CD14-positive monocyte (primary cell): ENCODE measurements at places on chromosomes 3 and 15.
A peak's percentile ranks its signal among the peaks of the same experiment; 100 is the strongest.

- no peak overlapping the region for H3K4me3 ChIP-seq
- H3K27ac ChIP-seq: no peak overlapping the region
- H3K27me3 ChIP-seq: peaks cover 4% of the 10 kb centered on the region
Observed at GRCh38 chr15:31887246-31887645, 143.1 kb upstream of the CHRNA7 start.

DNA sequence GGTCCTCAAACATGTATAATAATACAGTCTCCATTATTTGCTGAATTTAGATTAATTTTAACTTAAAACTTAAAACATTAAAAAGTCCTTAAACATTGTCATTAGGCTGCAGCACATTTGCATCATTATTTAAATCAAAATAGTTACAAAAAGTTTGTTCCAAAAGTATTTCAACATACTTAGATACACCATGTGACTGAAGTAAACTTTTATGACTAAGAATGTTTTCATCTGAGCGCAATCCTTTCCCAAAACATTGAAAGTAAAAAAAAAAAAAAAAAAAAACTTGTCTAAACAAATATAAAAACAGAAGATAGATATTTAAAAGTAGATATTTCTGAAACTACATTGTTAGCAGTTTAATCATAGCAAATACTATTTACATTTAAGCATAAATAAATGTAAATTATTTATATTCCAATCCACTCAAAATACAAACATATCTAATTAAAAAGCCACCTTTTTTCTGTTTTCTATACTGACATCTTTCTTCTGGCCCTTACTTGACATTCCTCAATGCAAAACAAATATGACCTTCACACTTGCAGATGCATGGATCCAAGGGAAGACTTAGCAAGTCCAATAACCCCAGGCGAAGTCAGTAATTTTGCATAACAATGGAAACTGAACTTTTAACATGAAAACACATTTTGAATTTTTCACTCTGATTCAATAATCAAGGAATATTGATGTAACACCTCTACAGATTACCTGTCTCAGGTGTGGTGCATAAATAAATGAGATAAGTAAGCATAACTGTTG lies 10.3 kb downstream of the FAM227B start:
- H3K36me3 ChIP-seq: no peaks in the 10 kb centered on the region
- no peak overlapping the region for H3K4me3 ChIP-seq
- no peak overlapping the region for H3K27ac ChIP-seq
- H3K27me3 ChIP-seq: no peaks in the 10 kb centered on the region
- no peaks in the 10 kb centered on the region for H3K4me1 ChIP-seq

- H3K36me3 ChIP-seq: peaks cover 26% of the 10 kb centered on the region
- no peak overlapping the region for H3K27ac ChIP-seq
- H3K4me3 ChIP-seq: no peak overlapping the region
- H3K4me1 ChIP-seq: peaks cover 62% of the 10 kb centered on the region
Observed at GRCh38 chr3:127680798-127681221, 8.1 kb downstream of the ABTB1 start.

DNA sequence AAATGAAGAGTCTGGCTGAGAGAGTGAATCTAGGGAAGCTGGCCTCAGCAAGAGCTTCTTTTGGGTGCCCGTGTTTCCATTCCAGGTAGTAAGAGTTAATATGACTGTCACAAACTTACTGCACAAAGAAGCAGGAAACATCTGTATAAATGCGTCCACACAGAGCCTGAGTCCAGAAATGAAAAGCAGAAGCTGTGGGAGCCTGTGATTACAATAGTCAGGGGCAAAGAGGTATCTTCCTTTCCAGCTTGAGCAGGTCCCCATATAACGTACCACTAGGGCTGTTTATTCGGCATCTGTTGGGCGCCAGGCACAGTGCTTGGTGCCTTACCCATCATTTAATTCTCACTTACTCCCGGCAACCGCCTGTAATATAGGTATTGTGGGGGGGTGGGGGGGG lies 40.5 kb upstream of the B3GNT5 start:
- no peaks in the 10 kb centered on the region for H3K36me3 ChIP-seq
- H3K4me3 ChIP-seq: peak overlapping the region; percentile 55
- DNase-seq: peak; percentile 81
- H3K4me1 ChIP-seq: peaks cover 41% of the 10 kb centered on the region

GRCh38 chr15:58597943-58598828 lies 151.3 kb downstream of the ADAM10 start:
- no peak for DNase-seq
- H3K4me1 ChIP-seq: peaks cover 23% of the 10 kb centered on the region
- no peak overlapping the region for H3K4me3 ChIP-seq
- H3K27ac ChIP-seq: peak overlapping the region; percentile 41

- no peaks in the 10 kb centered on the region for H3K27me3 ChIP-seq
- H3K27ac ChIP-seq: no peak overlapping the region
- H3K4me3 ChIP-seq: no peak overlapping the region
- DNase-seq: no peak
- H3K4me1 ChIP-seq: no peaks in the 10 kb centered on the region
- no peaks in the 10 kb centered on the region for H3K36me3 ChIP-seq
Observed at GRCh38 chr3:99545941-99546580, 92.3 kb upstream of the COL8A1 start.

DNA sequence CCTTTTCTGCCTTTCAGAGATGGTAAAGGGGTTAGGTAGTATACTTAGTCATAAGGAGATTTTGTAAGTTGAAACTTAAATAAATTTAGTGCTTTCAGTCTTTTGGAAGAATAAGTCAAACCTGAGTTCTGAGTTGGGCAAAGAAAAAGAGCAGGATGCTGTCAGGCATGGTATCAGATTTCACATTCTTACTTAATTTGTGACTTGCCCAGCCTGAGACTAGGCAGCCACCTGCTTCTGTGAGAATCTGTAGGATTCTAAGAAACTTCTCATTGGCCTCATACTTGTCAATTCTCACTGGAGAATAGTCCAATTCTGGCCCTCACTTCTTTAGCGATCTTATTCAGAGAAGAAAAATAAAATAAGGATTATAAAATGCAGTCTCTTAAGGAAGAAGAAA lies 577.5 kb downstream of the DIPK2A start:
- H3K4me1 ChIP-seq: no peaks in the 10 kb centered on the region
- H3K27me3 ChIP-seq: no peaks in the 10 kb centered on the region
- no peak overlapping the region for H3K27ac ChIP-seq
- no peak overlapping the region for H3K4me3 ChIP-seq

GRCh38 chr3:171068658-171069057 lies 42.1 kb upstream of the SLC2A2 start:
- no peaks in the 10 kb centered on the region for H3K27me3 ChIP-seq
- no peak overlapping the region for H3K4me3 ChIP-seq
- H3K4me1 ChIP-seq: no peaks in the 10 kb centered on the region
- no peak for DNase-seq
- H3K27ac ChIP-seq: no peak overlapping the region
- no peaks in the 10 kb centered on the region for H3K36me3 ChIP-seq

- H3K4me1 ChIP-seq: peaks cover 19% of the 10 kb centered on the region
- H3K4me3 ChIP-seq: no peak overlapping the region
- H3K36me3 ChIP-seq: no peaks in the 10 kb centered on the region
- no peak overlapping the region for H3K27ac ChIP-seq
Observed at GRCh38 chr15:62344806-62345539, 179.9 kb upstream of the C2CD4B start.

GRCh38 chr15:82640672-82641071 lies 6.5 kb downstream of the CPEB1 start:
- DNase-seq: no peak
- no peak overlapping the region for H3K4me3 ChIP-seq
- peaks cover 53% of the 10 kb centered on the region for H3K27me3 ChIP-seq
- H3K4me1 ChIP-seq: no peaks in the 10 kb centered on the region
- no peak overlapping the region for H3K27ac ChIP-seq

GRCh38 chr3:53566461-53567145 lies 72.2 kb downstream of the CACNA1D start:
- H3K27ac ChIP-seq: no peak overlapping the region
- H3K27me3 ChIP-seq: peaks cover 3% of the 10 kb centered on the region
- no peaks in the 10 kb centered on the region for H3K4me1 ChIP-seq

DNA sequence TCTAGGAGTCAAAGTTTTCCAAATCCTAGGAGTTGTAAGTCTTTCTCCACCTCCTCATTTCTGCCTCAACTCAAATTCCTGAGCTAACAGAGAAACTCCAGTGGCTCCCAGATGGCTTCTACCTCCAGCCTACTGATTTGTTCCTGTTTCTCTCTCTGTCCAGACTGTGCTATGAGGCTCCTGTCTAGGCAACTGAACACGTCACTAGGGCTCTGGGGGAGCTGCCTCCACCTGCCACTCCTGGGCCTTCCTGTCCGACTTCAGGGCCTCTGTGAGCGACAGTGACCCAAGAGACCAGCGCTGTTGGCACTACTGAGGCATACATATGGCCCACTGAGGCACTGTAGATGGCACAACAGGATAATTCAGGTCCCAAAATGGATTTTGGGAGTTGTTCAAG lies 71.4 kb downstream of the EXOG start:
- H3K4me3 ChIP-seq: no peak overlapping the region
- H3K36me3 ChIP-seq: no peaks in the 10 kb centered on the region
- H3K27ac ChIP-seq: no peak overlapping the region
- DNase-seq: no peak

DNA sequence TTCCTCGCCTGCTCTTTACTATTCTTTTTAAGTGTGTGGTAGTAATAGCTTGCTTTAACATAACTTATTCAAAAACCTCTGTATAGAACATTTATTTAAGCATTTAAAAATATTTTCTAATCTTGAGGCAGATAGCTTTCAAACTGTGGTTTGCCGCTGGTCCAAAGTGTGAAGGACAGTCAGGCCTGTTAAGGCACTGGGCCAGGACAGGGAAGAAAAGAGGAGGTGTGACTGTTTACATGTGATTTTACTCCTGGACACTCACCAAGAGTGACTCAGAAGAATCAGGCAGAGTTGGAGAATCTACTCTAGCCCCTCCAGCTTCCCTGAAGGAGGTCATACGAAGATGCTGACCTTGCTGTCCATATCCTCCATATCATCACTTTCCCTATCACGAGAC lies 44.7 kb downstream of the CEP152 start:
- H3K4me1 ChIP-seq: no peaks in the 10 kb centered on the region
- H3K36me3 ChIP-seq: peaks cover 92% of the 10 kb centered on the region
- H3K27ac ChIP-seq: no peak overlapping the region
- no peak for DNase-seq
- no peak overlapping the region for H3K4me3 ChIP-seq

GRCh38 chr15:85044251-85044853 lies 62.7 kb downstream of the PDE8A start:
- H3K27ac ChIP-seq: no peak overlapping the region
- H3K36me3 ChIP-seq: no peaks in the 10 kb centered on the region

DNA sequence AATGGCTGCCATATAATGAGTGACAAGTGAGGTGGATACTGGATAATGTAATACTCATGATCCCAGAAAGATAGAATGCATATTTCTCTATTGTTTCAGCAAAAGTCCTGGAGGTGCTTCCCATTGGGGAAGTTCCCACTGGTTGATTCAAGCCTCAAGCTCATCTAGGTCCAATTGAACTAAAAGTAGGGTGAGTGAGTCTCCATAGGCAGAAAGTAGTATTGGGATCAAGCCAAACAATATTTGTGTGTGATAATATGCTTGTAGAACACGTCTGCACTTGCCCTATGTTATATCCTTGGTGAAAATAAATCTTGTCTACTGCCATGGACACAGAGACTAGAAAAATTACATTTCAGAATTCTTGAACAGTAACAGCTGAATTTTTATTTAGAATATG lies 14.8 kb upstream of the ZBTB20 start:
- H3K27ac ChIP-seq: no peak overlapping the region
- no peak for DNase-seq
- H3K36me3 ChIP-seq: no peaks in the 10 kb centered on the region
- no peaks in the 10 kb centered on the region for H3K27me3 ChIP-seq
- H3K4me1 ChIP-seq: no peaks in the 10 kb centered on the region

GRCh38 chr15:71052356-71052755 lies 62.9 kb upstream of the THSD4 start:
- H3K36me3 ChIP-seq: no peaks in the 10 kb centered on the region
- DNase-seq: no peak
- H3K27ac ChIP-seq: no peak overlapping the region
